ENCODE measurements at places on chromosomes 11 and 22. TPM values are rescaled to one million over a fixed set of nuclear protein-coding genes. Genes with fewer than 3 reads are reported as not detected.

The OR56A5 gene
- total RNA-seq: not detected

The KIRREL3 gene
- total RNA-seq: 0.24 TPM

The CRYBB3 gene
- total RNA-seq: not detected

The C2CD2L gene
- total RNA-seq: 11.8 TPM

The ISX gene
- total RNA-seq: not detected

The MPZL3 gene
- total RNA-seq: 2.2 TPM

Measured in Right ventricle myocardium inferior (tissue), 1 donor.